ENCODE measurements at places on chromosomes 7 and 10.
A peak's percentile ranks its signal among the peaks of the same experiment; 100 is the strongest.

DNA sequence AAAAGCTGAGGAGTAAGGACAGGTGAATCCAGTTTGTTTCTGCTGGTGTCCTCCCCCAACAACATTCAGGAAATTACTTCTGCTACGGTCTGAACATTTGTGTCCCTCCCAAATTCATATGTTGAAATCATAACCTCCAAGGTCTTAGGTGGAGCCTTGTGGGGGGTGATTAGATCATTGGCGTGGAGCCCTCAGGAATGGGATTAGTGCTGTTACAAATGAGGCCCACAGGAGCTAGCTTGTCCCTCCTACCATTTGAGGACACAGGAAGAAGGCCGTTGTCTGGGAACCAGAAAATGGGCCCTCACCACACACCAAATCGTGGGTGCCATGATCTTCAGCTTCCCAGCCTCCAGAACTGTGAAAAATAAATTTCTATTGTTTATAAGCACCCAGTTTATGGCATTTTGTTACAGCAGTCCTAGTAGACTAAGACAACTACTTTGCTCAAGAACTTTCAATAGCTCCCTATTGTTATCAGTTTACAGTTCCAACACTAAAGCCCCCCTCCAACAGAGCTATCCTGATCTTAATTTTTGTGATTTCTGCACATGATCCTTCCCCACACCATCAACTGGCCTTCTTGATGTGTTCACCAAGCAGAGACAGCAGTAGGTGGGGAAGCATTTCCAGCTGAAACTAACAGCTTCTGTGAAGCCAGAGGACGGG, 2.1 kb upstream of the LRMDA start:
- DNase-seq: no peak
- peaks cover 3% of the 10 kb centered on the region for H3K4me1 ChIP-seq
- H3K27me3 ChIP-seq: peaks cover 56% of the 10 kb centered on the region
- no peak overlapping the region for H3K4me3 ChIP-seq
- H3K36me3 ChIP-seq: no peaks in the 10 kb centered on the region

DNA sequence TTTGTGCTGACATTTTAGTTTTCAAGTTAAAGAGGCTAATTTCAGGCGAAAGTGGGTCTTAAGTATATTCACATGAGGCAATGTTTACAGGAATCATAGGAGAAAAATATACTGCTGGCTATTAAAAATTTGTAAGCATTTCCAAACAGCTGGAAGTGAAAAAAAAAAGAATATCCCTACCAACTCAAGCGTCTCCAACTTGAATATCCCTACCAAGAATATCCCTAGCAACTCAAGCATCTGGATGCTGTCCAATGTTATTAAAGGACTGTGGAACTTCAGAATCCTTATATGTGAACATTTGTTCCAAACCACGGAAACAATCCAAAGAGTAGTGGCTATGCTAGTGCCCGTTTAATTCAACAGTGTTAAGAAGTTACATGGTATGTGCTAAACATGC, 1303.0 kb downstream of the GATA3 start:
- peaks cover 2% of the 10 kb centered on the region for H3K4me1 ChIP-seq
- no peaks in the 10 kb centered on the region for H3K27me3 ChIP-seq
- H3K36me3 ChIP-seq: no peaks in the 10 kb centered on the region
- H3K4me3 ChIP-seq: no peak overlapping the region
- DNase-seq: no peak
- no peak overlapping the region for H3K27ac ChIP-seq

DNA sequence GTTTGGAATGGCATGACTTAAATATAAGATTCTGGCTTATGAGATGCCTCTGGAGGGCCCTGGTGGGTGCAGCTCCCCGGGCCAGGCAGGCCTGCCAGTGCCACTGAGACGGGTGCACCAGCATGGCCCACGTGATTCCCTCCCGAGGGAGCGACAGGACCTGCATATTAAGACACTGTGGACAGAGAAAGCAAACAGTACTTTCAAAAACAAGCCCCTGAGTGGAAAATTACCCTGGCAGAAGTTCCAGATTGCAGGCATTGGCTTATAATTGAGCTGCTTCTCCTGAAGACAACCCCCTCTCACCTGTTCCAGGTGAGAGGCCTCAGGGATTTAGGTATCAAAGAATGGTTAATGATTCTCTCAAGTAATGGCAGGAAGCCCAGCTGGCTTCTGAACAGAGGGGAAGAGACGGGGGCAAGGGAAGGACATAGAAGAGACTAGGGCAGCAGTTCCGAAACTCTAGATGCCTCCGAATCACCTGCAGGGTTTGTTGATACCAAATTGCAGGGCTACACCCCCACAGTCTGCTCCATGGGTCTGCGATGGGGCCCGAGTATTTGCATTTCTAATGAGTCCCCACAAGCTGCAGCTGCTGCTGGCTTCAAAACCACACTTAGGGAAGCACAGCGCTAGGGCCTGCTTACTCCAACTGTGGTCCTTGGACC, 66.0 kb upstream of the DOCK1 start:
- no peak for DNase-seq
- H3K27ac ChIP-seq: no peak overlapping the region
- H3K36me3 ChIP-seq: no peaks in the 10 kb centered on the region

- peaks cover 27% of the 10 kb centered on the region for H3K4me1 ChIP-seq
- H3K36me3 ChIP-seq: peaks cover 33% of the 10 kb centered on the region
- peak overlapping the region; percentile 89 for H3K27ac ChIP-seq
- H3K27me3 ChIP-seq: no peaks in the 10 kb centered on the region
- no peak overlapping the region for H3K4me3 ChIP-seq
Measured at GRCh38 chr10:102813734-102814452, 23.3 kb downstream of the CYP17A1 start.

- no peak for DNase-seq
- H3K27ac ChIP-seq: no peak overlapping the region
- peaks cover 35% of the 10 kb centered on the region for H3K4me1 ChIP-seq
- no peak overlapping the region for H3K4me3 ChIP-seq
Measured at GRCh38 chr10:6198171-6198570, 4.6 kb upstream of the PFKFB3 start.

DNA sequence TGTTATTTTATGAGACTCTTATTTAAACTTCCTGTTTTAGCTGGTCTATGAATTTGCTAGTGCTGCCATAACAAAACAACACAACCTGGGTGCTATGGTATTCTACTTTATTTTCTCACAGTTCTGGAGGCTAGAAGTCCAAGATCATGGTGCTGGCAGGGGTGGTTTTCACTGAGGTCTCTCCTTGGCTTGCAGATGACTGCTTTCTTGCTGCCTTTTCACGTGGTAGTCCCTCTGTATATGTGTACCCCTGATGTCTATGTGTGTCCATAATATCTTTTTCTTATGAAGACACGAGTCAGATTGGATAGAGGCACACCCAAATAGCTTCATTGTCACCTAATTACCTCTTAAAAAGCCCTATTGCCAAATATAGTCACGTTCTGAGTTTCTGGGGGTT, 270.5 kb downstream of the BMPER start:
- no peaks in the 10 kb centered on the region for H3K27me3 ChIP-seq
- no peaks in the 10 kb centered on the region for H3K4me1 ChIP-seq
- DNase-seq: no peak
- no peak overlapping the region for H3K4me3 ChIP-seq
- H3K36me3 ChIP-seq: no peaks in the 10 kb centered on the region
- H3K27ac ChIP-seq: no peak overlapping the region

- H3K27ac ChIP-seq: peak overlapping the region; percentile 33
- H3K36me3 ChIP-seq: no peaks in the 10 kb centered on the region
- H3K27me3 ChIP-seq: no peaks in the 10 kb centered on the region
- no peak overlapping the region for H3K4me3 ChIP-seq
- DNase-seq: no peak
- peaks cover 2% of the 10 kb centered on the region for H3K4me1 ChIP-seq
Measured at GRCh38 chr7:1548438-1548831, 7.6 kb downstream of the TMEM184A start.

DNA sequence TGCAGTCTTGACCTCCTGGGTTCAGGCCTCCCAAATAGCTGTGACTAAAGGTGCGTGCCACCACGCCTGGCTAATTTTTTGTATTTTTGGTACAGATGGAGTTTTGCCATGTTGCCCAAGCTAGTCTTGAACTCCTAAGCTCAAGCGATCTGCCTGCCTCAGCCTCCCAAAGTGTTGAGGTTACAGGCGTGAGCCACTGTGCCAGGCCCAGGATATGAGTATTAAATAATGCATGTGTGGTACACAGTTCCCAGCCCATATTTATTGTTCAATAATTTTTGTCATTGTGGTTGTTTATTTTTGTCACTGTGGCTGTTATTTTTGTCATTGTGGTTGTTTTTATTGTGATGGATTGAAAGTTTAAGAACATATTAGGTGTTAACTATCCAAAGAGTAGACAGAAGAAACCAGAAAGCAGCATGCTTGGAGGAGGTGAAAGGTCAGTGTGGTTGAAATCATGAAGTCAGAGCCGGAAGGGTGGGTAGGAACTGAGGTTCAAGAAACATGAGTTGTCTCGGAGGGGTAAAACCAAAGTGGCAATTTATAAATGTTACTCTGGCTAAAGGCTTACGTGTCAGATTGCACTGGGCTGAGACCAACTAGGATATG, 45.0 kb downstream of the MRC1 start:
- no peak overlapping the region for H3K27ac ChIP-seq
- H3K27me3 ChIP-seq: no peaks in the 10 kb centered on the region

DNA sequence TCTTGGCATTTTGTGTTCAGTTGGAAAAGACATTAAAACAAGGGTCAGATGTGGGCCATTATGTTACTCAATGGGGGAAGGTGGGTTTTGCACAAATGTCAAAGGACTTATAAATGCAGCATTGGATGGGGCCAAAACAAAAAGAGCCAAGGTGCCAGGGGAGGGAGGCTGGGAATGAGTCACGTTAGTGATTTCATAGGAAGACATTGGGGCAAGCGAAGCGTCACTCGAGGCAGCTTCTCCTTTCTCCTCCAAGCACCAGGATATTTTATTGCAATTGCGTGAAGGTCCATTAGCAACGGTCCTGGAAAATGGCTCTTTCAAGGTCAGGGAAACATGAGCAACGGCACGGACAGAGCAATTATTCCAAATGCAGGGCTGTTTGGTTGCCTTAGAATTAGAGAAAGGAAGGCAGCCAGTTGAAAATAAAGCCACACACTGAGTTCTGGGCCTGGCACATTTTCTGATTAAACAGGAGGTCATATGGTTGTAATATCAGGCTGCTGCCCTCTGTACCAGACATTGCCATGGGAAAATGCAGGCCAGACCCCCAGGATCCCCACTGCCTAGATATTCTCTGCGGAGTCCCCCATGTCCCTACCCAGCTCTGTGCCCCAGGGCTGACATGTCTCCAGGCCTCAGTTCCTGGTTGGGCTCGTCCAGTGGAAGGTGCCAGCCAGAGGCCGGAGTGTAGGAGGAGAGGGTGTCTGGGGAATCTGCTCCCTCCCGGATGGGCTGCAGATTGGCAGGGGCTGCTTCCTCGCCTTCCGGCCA, 63.3 kb upstream of the NANOS1 start:
- H3K27me3 ChIP-seq: peaks cover 28% of the 10 kb centered on the region
- no peak for DNase-seq
- H3K36me3 ChIP-seq: no peaks in the 10 kb centered on the region

- peaks cover 42% of the 10 kb centered on the region for H3K27me3 ChIP-seq
- H3K4me3 ChIP-seq: no peak overlapping the region
- peaks cover 52% of the 10 kb centered on the region for H3K4me1 ChIP-seq
Measured at GRCh38 chr7:25855854-25856782, 295.9 kb upstream of the NFE2L3 start.

DNA sequence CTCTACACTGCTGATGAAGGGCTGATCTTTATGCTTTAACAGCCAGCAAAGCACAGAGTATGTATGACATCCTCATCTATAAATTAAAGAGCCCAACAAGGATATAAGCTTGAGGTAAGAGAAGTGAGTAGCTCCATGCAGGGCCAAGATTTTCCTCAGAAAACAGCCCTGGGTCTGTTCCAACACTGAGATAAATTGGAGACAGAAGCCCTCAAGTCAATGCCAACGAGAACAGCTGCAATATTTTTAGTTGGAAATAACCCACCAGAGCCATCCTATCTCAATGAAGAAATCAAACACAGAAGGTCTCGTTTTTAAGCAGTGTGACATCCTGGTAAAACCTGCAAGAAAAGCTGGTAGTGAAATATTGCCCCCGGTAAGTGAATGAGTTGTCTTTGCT, 297.0 kb upstream of the AUTS2 start:
- H3K27me3 ChIP-seq: no peaks in the 10 kb centered on the region
- H3K36me3 ChIP-seq: no peaks in the 10 kb centered on the region
- H3K27ac ChIP-seq: no peak overlapping the region
- no peaks in the 10 kb centered on the region for H3K4me1 ChIP-seq
- no peak overlapping the region for H3K4me3 ChIP-seq
- DNase-seq: no peak

DNA sequence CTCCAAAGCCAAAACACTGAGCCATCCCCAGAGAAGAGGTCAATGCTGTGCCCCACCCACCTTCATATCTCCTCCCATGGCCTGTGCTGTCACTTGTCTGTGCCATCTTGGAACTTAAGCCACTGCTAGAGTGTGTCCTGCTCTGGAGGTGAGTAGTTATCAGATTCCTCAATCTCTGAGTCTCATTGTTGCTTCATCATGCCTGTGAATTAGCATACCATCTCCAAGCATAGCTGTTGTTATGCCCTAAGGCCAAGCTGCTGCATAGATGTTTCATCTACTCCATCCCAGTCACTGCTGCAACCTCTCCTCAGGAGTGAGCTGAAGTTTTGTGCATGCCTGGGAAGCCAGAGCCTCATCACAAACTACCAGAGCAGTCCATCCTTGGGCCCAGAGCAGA, 349.0 kb downstream of the ZWINT start:
- H3K4me3 ChIP-seq: no peak overlapping the region
- no peaks in the 10 kb centered on the region for H3K4me1 ChIP-seq
- H3K27me3 ChIP-seq: no peaks in the 10 kb centered on the region
- H3K36me3 ChIP-seq: no peaks in the 10 kb centered on the region

DNA sequence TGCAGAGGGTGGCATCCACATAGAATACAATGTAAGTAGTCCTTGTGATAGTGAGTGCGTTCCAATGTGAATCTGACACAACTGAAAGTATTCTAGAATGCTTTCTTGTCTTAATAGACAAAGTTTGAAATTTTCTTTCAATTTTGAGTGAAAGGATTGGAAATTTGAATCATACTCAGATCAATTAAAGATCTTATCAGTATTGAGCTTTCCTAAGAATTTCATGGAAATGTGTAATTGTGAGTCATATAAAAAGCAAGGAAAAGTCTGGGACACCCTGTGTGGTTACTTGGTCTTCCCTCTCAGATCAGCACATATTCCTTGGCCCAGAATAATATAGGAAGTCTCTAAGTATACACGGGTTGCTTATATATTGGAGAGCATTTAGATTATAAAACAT, 99.1 kb downstream of the MBL2 start:
- H3K36me3 ChIP-seq: no peaks in the 10 kb centered on the region
- H3K4me1 ChIP-seq: no peaks in the 10 kb centered on the region
- no peak for DNase-seq
- no peak overlapping the region for H3K4me3 ChIP-seq

DNA sequence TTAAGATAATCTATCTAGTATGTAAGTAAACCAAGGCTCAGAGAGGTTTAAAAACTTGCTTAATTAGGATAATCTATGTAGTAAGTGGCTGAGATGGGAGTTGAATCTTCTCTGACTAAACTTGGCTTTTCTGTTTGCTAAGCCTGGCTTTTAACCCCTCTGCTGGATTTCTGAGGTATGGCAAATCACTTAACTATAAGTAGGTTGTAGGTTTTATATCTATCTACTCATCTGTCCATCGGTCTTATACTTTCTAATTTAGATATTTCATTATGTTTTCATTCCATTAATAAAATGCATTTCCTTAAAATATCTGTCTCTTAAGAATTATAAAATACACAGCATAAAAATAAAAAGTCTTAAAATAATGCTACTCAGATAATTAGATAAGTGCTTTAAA, 59.4 kb downstream of the ST7 start:
- peaks cover 15% of the 10 kb centered on the region for H3K27me3 ChIP-seq
- no peak for DNase-seq
- peaks cover 52% of the 10 kb centered on the region for H3K4me1 ChIP-seq
- H3K27ac ChIP-seq: no peak overlapping the region
- H3K36me3 ChIP-seq: peaks cover 3% of the 10 kb centered on the region
- no peak overlapping the region for H3K4me3 ChIP-seq
